Vagina (tissue), 2 donors: ENCODE measurements at places on chromosomes 2 and 18.

GRCh38 chr2:667332-667999 lies 9.7 kb downstream of the TMEM18 start:
- no peak overlapping the region for H3K4me3 ChIP-seq
- H3K36me3 ChIP-seq: peaks cover 36% of the 10 kb centered on the region
- H3K4me1 ChIP-seq: no peaks in the 10 kb centered on the region
- H3K27me3 ChIP-seq: no peaks in the 10 kb centered on the region
- no peak for DNase-seq
- H3K27ac ChIP-seq: no peak overlapping the region

GRCh38 chr18:57210716-57211411 lies 64.0 kb downstream of the BOD1L2 start:
- no peaks in the 10 kb centered on the region for H3K4me1 ChIP-seq
- DNase-seq: no peak
- H3K27ac ChIP-seq: no peak overlapping the region
- H3K36me3 ChIP-seq: no peaks in the 10 kb centered on the region

- H3K27me3 ChIP-seq: no peaks in the 10 kb centered on the region
- peak overlapping the region; percentile 88 for H3K4me3 ChIP-seq
- no peaks in the 10 kb centered on the region for H3K36me3 ChIP-seq
- peak overlapping the region; percentile 87 for H3K27ac ChIP-seq
Measured at GRCh38 chr18:79396431-79397246, 909 bp downstream of the NFATC1 start.

- no peaks in the 10 kb centered on the region for H3K36me3 ChIP-seq
- H3K27me3 ChIP-seq: no peaks in the 10 kb centered on the region
- H3K4me1 ChIP-seq: peaks cover 20% of the 10 kb centered on the region
- H3K27ac ChIP-seq: no peak overlapping the region
- DNase-seq: no peak
Measured at GRCh38 chr2:25620711-25621110, 52.7 kb downstream of the DTNB start.

DNA sequence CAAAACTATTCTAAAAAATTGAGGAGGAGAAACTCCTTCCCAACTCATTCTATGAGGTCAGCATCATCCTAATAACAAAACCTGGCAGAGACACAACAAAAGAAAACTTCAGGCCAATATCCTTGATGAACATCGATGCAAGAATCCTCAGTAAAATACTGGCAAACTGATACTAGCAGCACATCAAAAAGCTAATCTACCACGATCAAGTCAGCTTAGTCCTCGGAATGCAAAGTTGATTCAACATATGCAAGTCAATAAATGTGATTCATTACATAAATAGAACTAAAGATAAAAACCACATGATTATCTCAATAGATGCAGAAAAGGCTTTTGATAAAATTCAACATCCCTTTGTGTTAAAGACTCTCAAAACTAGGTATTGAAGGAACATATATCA lies 63.1 kb downstream of the EHBP1 start:
- no peak overlapping the region for H3K27ac ChIP-seq
- DNase-seq: no peak
- H3K4me3 ChIP-seq: no peak overlapping the region
- H3K36me3 ChIP-seq: no peaks in the 10 kb centered on the region
- H3K4me1 ChIP-seq: peaks cover 12% of the 10 kb centered on the region

- H3K36me3 ChIP-seq: no peaks in the 10 kb centered on the region
- no peak overlapping the region for H3K27ac ChIP-seq
- H3K27me3 ChIP-seq: no peaks in the 10 kb centered on the region
- H3K4me1 ChIP-seq: no peaks in the 10 kb centered on the region
- H3K4me3 ChIP-seq: no peak overlapping the region
Measured at GRCh38 chr18:51559198-51559901, 361.9 kb upstream of the MEX3C start.

DNA sequence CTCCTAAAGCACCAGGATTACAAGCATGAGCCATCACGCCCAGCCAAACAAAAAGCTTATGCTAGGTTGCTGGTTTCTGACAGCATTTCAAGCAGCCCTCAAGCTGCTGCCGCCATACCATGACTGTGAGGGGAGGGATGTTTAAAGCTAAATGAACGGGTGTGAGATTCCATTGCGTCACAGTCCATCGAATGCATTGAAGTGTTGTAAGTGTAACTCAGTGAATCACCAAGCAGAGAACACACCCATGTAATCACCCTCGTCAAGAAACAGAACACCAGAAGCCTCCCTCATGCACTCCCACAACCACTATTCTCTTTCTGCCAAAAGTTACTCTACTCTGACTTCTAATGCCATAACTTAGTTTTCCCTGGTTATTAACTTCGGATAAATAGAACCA lies 32.8 kb upstream of the MC5R start:
- no peak overlapping the region for H3K27ac ChIP-seq
- no peaks in the 10 kb centered on the region for H3K27me3 ChIP-seq
- H3K36me3 ChIP-seq: no peaks in the 10 kb centered on the region
- no peak for DNase-seq

GRCh38 chr2:121128741-121129659 lies 156.0 kb downstream of the TFCP2L1 start:
- DNase-seq: no peak
- no peak overlapping the region for H3K27ac ChIP-seq
- no peaks in the 10 kb centered on the region for H3K27me3 ChIP-seq
- H3K4me3 ChIP-seq: no peak overlapping the region
- H3K36me3 ChIP-seq: no peaks in the 10 kb centered on the region
- no peaks in the 10 kb centered on the region for H3K4me1 ChIP-seq

DNA sequence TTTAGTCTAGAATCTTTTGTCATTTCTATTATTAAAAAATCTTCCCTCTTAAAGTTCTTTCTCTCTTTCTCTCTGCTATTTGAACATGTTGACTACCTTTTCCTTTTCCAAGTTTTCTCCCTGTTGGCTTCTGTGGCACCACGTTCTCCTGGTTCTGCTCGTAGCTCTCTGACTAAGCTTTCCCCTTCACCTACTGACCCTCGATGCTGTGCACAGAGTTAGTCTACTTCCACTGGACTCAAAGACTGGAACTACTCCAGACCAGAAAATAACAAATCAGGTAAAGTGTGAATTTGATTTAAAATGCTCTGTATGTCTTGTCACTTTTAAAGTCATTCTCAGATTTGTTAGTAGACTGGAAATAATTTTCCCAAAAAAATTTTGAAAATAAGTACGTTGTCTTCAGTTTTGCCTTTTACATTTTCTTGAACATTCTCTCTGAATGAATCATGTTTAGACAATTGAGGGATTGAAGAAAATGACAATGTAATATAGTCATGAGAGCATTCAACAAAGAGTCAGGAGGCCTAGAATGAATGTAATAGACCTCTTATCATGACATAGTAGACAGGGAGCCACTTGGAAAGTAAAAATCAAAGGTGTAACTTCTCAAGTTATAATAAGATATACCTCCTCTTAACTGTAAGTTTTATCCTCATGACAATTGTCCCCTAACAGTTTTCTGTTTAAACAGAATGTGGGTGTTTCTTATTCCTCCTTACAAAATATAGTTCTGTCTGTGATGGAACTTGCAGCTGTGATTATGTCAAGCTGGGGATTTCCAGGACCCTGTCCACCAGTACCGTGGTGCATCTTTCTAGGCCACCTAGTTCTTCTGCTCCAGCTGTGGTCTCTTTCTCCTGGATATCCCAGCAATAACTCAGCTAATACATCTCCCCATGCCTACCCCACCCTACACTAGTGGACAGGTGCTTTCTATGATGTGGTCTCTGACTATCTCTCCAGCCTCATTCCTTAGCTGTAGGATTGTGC lies 25.5 kb downstream of the ITPRID2 start:
- no peaks in the 10 kb centered on the region for H3K4me1 ChIP-seq
- no peak for DNase-seq
- peaks cover 69% of the 10 kb centered on the region for H3K36me3 ChIP-seq
- H3K27ac ChIP-seq: no peak overlapping the region
- H3K27me3 ChIP-seq: no peaks in the 10 kb centered on the region

DNA sequence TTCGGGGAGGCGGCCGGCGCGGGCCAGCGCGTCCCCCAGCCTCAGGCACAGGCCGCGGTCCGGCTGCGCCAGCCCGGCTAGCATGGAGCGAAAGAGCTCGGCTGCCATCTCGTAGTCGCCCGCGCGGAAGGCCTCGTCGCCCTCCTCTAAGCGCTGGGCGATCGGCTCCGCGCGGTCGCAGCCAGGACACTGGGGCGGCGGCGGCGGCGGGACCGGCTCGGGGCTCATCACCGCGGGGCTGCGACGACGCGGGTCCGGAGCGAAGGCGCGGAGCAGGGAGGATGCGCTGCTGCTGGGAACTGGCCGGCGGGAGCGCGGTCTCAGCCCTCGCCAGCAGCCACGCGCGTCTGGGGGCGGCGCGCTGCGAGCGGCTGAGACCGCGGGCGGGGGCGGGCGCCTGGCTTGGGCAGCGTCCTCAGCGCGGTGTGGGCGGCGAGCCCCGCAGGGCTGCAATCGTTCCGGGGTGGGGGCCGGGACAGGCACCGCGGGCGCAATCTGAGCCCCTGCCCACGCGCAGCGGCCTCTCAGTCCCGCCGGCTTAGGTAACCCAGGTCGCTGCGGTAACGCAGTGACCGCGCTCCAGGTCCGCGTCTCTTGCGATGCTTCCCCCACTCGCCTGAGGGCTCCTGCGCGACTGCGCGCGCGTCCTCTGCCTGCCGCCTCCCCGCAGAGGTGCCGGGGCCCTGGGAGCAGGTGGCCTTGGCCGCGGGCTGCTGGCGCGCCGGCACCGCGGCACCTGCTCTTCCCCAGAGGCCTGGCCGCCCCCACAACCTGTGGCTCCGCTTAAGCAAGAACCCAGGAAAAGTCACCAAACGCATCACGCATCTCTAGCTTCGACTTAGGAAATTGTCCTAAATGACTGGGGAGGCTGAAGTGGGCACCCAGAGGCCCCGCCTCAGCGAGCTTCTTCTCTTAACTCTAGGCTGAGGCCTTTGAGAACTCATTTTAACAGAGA lies at the start of gene LONRF2:
Gene LONRF2 (minus strand): TSS at position 636 of the 955 bp plus-strand sequence. CDS start 408 bp downstream, at position 228.
- peaks cover 19% of the 10 kb centered on the region for H3K4me1 ChIP-seq
- H3K27ac ChIP-seq: peak within 1 kb of the TSS; percentile 58
- no peak for DNase-seq
- no peaks in the 10 kb centered on the region for H3K36me3 ChIP-seq

DNA sequence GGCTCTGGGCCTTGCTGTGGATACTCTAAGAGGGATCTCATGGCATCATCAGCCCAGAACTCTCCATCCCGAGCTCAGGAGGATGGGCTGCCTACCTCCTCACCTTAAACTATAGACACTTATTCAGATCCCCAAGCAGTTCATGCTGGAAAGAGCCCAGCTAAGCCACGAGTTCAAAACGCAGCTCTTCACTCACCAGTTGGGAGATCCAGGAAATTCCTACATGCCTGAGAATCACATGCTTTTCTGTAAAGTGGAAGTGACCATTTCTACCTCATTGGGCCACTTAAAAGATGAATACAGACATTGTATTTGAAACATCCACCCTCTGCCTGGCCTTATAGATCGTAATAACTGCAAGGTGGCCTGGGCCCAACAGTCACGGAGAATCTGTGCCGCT lies 6.6 kb downstream of the ATOH8 start:
- no peaks in the 10 kb centered on the region for H3K36me3 ChIP-seq
- no peak for DNase-seq
- H3K27me3 ChIP-seq: no peaks in the 10 kb centered on the region
- no peak overlapping the region for H3K27ac ChIP-seq
- peaks cover 89% of the 10 kb centered on the region for H3K4me1 ChIP-seq
- no peak overlapping the region for H3K4me3 ChIP-seq

DNA sequence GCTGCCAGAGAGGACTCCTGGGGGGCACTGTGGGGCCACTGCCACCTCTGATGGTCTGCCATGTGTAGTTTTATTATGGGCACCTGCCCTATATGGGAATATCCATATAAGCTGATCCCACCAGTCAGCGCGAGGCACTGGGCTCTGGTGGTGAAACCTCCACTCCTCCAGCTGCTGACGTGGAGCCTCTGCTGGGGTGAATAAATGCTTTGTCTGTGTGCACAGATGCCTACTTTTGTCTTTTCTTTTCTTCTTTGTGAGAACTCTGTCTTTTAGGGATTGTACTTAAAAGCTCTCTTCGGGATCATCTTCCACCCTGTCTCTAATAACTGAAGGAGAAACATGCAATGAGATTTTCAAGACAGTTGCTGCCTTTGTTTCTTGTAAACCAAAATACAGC lies 68.9 kb upstream of the NCK2 start:
- no peak overlapping the region for H3K27ac ChIP-seq
- no peaks in the 10 kb centered on the region for H3K4me1 ChIP-seq
- no peak for DNase-seq
- no peaks in the 10 kb centered on the region for H3K36me3 ChIP-seq
- H3K27me3 ChIP-seq: no peaks in the 10 kb centered on the region

DNA sequence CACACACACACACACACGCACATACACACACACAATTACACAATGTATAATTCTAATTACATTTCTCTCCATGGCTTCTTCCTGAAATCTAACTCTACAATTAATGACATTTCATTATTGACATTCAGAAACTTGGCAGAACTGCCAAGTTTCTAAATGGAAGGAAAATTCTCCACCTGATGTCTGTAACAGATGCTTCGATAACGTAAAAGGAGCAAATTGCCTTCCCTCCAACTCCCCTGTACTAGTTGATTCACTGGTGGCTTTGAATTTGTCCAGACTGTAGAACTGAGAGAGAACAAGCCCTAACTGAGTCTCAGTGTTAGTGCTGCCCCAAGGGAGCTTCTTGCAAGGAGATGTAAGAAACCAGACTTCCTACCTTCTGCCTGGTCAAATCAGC lies 255.1 kb upstream of the TMEM200C start:
- H3K36me3 ChIP-seq: no peaks in the 10 kb centered on the region
- DNase-seq: no peak
- H3K27me3 ChIP-seq: no peaks in the 10 kb centered on the region
- no peak overlapping the region for H3K4me3 ChIP-seq

DNA sequence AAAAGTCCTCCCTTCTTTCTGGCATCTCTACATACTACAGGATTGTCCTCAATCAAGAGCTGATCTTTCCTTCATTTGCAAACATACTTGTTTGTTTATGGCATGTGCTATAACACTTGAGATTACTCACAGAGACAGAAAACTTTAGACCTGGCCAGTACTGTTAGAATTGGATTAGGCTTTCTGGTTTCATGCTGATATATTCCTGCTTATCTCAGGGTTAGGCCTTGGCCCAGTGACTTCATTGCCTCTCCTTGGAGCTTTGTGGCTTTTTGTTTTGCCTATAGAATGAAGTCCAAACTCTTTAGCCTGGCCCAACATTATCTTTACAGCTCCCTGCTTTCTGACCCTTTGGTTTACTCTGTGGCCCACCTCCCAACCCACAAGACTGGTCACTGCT lies 363.3 kb downstream of the ALK start:
- DNase-seq: no peak
- H3K27me3 ChIP-seq: no peaks in the 10 kb centered on the region
- H3K4me3 ChIP-seq: no peak overlapping the region

- H3K4me3 ChIP-seq: peak overlapping the region; percentile 94
- peak overlapping the region; percentile 83 for H3K27ac ChIP-seq
- H3K36me3 ChIP-seq: no peaks in the 10 kb centered on the region
- no peak for DNase-seq
- no peaks in the 10 kb centered on the region for H3K27me3 ChIP-seq
- peaks cover 30% of the 10 kb centered on the region for H3K4me1 ChIP-seq
Measured at GRCh38 chr2:127107622-127107999, 657 bp upstream of the BIN1 start.
